CMK (cell line): ENCODE measurements at places on chromosomes 6 and 20.

DNA sequence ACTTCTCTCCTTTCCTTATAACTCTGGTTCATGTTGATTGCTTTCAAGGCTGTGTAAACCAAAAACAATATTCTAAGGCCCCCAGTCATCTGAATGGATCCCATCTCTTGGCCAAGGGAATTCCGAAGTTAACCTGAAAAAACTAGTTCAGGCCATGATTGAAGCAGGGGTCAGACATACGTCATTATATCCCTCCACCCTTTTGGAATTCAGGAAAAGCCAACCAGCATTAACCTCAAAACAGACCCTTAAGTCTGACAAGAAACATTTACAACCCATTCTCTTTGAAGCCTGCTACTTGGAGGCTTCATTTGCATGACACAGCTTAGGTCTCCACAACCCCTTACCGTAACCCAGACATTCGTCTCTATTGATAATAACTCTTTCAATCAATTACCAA, 39.7 kb downstream of the SLC26A8 start:
- no peak for DNase-seq

DNA sequence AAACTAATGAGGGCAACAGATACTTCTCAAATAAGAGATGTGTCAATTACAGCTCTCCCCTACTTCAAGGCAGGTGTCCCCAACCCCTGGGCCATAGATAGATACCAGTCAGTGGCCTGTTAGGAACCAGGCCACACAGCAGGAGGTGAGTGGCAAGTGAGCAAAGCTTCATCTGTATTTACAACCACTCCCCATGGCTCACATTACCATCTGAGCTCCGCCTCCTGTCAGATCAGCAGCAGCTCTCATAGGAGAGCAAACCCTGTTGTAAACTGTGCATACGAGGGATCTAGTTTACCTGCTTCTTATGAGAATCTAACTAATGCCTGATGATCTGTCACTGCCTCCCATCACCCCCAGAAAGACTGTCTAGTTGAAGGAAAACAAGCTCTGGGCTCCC, 422.1 kb downstream of the GJA1 start:
- no peak for DNase-seq

DNA sequence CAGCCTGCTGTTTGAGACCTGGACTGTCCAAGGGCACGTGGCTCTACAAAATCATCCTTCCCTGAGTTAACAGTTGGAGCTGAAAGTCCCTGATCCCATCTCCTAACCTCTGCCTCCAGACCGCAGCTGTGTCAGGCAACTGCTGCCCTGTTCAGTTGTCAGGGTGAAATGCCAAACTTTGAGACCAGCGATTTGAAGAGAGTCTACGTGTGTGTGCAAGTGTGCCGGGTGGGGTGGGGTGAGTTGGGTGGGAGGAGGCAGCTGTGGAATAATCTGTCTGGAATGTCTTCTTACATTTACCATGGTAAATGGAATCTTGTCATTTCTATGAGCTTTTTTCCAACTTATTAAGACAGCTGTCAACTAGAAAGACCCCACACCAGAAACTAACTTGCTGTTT, 81.0 kb upstream of the FAM8A1 start:
- no peak for DNase-seq

DNA sequence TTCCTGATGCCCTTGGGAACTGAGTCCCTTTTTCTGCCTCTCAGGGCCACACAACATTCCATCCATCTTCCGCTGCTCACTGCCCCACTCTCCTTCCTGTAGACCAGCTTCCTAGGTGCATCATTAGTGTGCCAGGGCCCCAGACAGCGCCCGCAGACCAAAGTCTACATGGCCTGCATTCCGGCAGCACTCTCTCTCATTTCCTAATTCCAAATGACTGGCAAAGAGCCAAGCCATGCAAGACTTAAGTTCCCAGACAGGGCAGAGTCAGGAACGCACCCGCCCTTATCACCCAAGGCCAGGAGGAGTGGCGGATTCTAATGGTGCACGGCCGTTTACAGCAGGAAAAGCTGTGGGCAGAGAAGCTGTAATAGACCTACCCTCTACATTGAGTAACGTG, 159.8 kb upstream of the ARID1B start:
- DNase-seq: peak; percentile 58

DNA sequence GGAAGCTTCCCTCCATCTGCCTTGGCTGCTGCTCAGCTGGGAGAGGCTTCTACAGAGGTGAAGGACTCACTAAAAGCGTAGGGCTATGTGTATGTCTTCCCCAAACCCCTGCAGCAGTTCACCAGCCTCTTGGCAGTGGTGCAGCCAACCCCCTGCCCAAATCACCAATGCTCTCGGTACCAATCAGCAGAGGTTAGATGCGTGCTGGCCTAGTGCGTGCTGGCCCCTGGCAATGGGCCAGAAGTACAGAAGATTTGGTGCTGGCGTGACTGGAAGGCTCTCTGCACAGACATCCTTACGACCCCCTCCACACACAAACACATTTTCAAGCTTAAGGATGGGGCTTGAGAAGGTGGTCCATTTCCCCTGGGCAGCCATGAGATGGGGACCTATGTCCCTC, 79.0 kb downstream of the MRPL14 start:
- DNase-seq: no peak

DNA sequence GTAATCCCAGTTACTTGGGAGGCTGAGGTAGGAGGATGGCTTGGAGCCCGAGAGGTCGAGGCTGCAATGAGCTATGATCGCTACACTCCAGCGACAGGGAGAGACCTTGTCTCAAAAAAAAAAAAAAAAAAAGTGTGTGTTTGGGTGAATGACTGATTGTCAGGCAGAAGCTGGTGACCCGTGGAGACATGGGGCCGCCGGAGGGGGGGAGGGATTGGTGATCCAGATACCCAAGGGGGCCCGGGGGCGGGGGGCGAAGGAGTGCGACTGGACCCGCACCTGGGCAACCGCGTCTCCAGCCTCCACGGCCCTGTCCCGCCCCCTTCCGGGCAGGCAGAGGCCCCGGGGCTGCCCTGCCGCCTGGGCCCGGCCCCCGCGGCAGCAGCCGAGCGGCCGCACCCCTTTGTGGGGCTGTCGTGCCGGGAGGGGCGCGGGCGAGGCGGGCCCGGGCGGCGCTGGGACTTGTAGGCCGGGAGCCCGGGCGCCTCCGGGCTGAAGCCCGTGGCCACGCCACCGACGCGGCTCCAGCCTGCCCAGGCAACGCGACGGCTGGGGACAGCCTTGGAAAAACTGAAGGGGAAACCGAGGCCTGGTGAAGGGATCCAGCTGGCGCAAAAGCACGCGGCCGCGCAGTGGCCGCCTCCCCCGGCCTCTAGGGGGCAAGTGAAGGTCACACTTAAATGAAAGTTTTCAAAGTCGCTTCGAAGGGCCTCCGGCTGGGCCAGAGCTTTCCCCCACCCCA, 2.1 kb upstream of the RBM38 start:
- peak; percentile 56 for DNase-seq

- DNase-seq: no peak
Observed at GRCh38 chr6:50681213-50681824, 32.0 kb upstream of the TFAP2D start.
